ENCODE measurements at places on chromosomes 5 and 9. TPM values are rescaled to one million over a fixed set of nuclear protein-coding genes. Genes with fewer than 3 reads are reported as not detected.

The RORB gene
- polyA plus RNA-seq: 2.3 TPM

The MPDZ gene
- polyA plus RNA-seq: 14.6 TPM

The CDKN2B-AS1 gene
- polyA plus RNA-seq: not detected

The COL27A1 gene
- polyA plus RNA-seq: 15.1 TPM

The SKP2 gene
- 49.9 TPM for polyA plus RNA-seq

The PCDHB5 gene
- polyA plus RNA-seq: 8.2 TPM

The DNAJC21 gene
- 3.2 TPM for polyA plus RNA-seq

- no peak for DNase-seq
Observed at GRCh38 chr9:81898851-81899250, 29.4 kb upstream of the SPATA31D4 start.

- no peak for DNase-seq
Observed at GRCh38 chr5:17103461-17103860, 114.0 kb upstream of the BASP1 start.

GRCh38 chr9:108316066-108316465 lies 539.7 kb downstream of the ACTL7B start:
- DNase-seq: no peak

DNA sequence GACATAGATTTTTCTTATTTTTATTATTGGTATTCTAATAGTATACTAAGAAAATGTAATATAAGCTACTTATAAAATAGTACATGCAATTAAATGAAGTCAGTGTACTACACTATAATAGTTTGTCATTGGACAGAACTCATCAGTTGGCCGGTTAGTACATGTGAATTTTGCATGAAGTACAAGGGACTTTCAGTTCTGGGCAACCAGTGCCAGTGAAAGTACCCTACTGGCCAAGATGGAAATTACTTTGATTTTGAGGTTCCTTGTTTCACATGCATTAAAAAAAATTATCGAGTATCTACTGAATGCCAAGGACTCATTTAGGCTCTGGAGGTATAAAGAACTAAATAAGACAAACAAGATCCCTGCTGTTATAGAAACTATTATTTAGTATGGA lies 213.4 kb upstream of the ELL2 start:
- DNase-seq: no peak

GRCh38 chr9:15189481-15189880 lies 117.5 kb downstream of the TTC39B start:
- DNase-seq: no peak

GRCh38 chr5:1502046-1502736 lies 21.6 kb downstream of the LPCAT1 start:
- no peak for DNase-seq

GRCh38 chr9:2023042-2023441 lies 7.9 kb downstream of the SMARCA2 start:
- no peak for DNase-seq

- no peak for DNase-seq
Observed at GRCh38 chr5:160675988-160676387, 176.0 kb downstream of the ATP10B start.

GRCh38 chr5:1901983-1902382 lies 19.3 kb upstream of the IRX4 start:
- no peak for DNase-seq

DNA sequence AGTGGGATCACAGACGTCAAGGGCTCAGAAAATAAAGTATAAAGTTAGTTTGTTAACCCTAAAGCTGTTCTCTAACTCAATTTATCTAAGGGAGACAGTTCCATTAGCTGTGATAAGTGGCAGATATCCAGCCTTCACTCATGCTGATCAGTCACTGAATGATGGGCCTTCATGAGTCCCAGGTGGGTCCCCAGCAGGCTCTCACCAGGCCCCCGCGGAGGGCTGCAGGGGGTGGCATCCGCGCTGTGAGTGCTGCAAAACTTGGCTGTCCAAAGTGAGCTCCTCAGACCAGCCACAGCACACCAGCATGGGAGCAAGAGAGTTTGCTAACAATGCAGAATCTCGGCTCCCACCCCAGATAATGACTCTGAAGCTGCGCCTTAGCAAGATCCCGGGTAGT lies 187.2 kb downstream of the GNA14 start:
- DNase-seq: no peak

GRCh38 chr9:129437626-129438323 lies 183.1 kb downstream of the C9orf50 start:
- DNase-seq: no peak

DNA sequence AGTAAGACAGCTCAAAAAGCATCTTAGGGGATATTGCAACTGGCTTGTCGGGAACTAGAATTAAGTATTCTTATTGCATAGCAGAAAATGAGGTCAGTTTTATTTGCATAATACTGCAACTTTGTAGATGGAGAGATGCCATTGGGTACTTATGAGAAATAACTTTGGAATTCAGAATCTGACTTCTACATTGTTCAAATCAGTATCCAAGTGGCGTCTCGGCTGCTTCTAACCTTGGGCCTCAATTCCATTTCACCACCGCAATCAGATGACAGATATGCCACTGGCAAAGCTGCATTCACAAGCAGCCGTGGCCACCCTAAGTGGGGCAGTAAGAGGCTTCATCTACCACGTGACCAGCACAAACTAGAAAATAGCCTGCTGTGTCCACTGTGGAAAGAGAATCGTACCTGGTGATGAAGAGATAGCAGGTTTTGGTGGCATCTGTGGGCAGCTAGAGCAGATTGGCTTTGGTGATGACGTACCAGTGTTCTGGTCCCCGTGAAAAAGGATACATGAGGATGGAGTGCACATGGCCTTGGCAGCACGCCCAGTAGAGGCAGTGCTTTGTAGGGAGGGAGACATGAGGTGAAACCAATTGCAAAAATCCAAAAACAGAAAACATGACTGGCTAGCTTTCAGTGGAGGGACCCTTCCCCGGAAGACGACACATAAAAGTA lies 116.6 kb downstream of the KLHL3 start:
- no peak for DNase-seq

DNA sequence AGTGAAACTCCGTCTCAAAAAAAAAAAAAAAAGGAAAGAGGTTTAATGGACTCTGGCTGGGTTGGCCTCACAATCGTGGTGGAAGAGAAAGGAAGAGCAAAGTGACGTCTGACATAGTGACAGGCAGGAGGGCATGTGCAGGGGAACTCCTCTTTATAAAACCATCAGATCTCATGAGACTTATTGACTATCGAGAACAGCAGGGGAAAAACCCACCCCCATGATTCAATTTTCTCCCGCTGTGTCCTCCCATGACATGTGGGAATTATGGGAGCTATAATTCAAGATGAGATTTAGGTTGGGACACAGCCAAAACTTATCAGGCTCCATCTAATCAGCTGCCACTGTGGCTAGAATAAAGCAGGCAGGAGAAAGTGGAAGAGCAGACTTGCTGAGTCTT lies 610.4 kb upstream of the NUDT12 start:
- DNase-seq: no peak

DNA sequence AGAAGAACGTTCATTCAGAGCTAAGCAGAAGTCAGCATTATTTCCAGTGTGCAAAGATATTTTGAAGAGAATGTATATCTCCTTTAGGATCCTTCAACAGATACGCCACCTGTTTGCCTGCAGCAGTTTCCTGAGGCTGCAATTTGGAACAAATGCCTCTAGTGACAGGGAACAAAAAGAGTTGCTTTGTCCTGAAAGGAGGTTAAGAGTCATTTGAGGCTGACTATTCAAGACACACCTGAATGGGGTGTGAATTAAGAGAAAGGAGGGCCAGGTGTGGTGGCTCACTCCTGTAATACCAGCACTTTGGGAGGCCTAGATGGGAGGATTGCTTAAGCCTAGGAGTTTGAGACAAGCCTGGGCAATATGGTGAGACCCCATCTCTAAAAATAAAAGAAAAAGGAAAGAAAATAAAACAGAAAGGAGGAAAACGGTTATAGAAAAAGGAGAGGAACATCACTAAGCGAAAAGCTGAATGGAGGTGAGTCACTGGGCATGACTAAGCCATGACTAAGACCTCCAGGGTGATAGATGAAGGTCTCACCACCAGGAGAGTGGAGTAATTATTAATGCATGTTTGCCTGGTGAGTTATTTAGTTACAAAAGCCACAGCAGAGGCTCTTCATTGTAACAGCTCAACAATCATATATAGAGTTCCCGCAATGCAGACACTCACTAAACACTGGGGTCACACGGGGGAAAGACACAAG lies 255.2 kb upstream of the TNC start:
- no peak for DNase-seq

DNA sequence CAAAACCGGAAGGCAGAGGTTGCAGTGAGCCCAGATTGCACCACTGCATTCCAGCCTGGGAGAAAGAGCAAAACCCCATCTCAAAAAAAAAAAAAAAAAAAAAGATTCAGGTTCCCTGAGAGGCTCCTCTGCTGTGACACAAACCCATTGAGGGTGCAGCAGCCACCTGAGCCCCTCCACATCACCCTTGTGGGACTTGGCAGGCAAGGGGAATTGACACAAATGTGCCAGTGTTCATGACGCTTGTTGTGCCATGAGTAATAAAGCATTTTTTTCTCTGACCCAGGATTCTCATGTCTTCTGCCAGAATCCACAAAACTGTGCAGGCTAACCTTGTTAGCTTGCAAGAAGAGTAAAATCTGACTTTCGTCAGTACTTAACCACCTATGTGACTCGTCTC lies 149.6 kb downstream of the TTC39B start:
- no peak for DNase-seq

DNA sequence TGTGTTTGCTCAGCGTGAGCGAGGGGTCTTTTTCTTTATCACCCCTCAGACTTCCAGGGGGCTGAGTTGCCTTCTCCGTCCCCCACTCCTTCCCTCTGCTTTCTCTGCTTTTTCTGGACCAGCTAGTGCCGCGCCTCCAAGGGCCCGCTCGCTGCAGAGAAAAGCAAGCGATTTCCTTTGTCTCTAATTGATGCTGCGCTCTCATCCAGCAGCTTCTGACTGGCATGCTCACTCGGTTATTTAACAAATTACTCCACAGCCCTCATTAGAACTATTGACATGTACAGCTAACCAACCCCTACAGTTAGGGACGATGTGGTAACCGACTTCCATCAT lies 288.0 kb downstream of the ELAVL2 start:
- DNase-seq: no peak

DNA sequence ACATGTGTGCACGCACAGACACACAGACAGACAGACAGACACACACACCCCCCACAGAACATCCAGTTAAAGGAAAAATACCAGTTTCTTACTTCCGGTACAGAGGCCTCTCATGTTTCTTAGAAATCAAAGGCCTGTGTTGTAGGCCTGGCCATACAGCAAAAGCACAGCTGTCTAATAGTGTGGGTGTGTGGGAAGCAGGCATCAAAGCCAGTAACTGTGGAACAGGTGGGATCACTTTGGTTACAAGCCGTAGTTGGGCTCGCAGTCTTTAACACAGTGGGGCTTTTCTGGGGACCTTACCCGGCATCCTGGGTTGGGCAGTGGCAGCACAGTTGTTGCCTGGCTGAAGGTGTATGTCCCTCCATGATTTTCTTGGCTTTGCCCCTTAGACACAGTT lies 55.2 kb downstream of the FBXL7 start:
- DNase-seq: no peak

DNA sequence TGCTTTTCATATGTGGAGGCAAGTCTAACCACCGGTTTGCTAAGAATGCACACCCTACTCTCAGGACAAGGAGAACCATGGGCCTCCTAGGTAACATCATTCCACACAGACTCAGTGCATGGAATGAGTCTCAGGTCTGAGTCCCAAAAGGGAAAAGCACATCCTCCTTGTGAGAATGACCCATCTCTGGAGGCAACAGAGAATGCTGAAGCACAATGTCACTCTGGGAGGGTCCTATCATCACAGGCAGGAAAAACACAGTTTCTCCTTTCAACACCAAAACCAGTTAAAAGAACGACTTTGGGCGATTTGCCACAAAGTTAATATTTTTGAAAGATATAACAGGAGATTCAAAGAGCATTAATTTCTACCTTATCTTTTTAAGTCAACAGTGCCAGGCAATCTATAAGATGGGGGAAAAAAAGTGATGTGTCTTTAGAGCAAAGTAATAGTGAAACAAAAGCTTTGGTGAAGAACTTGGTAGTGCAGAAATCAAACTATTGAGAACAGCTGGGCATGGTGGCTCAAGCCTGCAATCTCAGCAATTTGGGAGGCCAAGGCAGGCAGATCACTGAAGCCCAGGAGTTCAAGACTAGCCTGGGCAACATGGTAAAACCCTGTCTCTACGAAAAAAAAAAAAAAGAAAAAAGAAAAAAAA lies 97.3 kb downstream of the OXCT1 start:
- DNase-seq: no peak

GRCh38 chr9:89309608-89310474 lies 1.2 kb upstream of the CKS2 start:
- DNase-seq: no peak

- no peak for DNase-seq
Observed at GRCh38 chr5:128470663-128471062, 67.4 kb downstream of the FBN2 start.

DNA sequence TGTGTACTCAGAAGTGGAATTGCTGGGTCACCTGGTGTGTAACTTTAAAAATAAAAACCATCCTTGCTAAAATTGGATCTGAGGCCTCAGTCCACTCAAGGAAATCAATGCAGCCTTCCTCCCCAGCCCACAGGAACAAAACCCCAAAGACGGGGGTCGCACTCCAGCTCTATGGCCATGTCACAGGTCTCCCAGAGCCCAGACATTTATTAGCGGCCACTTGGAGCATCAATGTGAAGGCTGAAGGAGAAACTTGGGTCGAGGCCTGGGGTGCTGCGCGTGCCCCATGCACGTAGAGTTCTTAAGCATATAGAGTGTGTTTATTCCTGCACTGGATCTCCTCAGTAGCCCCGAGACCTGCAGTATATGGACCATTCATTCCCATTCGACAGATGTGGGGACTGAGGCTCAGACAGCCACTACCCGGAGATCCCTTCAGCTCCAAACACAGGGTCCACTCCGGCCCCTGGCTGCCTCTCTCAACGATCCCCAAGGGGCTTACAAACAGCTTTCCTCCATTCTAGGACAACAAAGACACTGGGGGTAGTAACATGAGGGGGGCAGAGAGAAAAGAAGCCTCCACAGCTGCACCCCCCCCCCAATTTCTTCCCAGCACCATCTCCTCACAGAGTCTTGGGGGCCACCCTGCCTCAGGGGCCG lies 14.3 kb upstream of the OLFM1 start:
- DNase-seq: no peak

DNA sequence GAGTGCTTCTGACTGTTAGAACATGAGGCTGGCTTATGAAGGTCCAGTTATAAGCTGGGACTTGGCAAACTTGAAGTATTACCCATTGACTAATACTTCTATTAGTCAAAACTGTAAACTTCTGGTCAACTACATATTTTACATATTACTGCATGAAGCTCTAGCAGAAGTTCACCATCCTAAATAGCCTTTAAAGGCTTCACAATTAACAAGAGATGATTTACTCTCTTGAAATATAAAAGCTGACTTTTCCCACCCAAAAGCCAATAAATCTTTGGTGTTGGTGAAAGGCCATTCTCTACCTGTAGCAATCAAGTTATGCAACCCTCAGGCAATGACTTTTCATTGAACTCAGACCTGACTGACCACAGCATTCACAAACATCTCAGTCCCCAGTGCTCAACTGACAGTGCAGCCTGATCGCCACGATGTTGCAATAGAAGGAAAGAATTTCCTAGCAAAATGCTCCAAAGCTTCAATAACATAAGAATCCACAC lies 345.6 kb downstream of the EBF1 start:
- DNase-seq: no peak
